ENCODE measurements at places on chromosomes 2 and 18.

DNA sequence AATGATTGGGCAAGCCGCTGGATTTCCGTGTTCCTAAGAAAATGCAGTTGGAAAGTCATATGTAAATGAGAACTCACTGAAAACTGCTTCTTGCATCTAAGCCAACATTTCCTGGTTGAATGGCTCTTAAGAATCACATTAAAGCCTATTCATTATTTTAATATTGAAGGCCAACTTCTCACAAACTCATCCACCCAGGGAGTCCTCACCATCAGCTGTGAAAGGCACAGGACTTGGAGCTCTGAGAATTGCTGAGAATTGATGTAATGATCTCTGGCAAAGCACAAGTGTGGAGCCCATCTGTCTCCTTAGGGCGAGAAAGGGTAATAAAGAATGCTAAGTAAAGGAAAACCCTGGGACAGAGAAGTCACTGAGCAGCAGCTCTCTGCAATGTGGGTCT is 55.9 kb upstream of the APCDD1 start:
- no peak for DNase-seq

DNA sequence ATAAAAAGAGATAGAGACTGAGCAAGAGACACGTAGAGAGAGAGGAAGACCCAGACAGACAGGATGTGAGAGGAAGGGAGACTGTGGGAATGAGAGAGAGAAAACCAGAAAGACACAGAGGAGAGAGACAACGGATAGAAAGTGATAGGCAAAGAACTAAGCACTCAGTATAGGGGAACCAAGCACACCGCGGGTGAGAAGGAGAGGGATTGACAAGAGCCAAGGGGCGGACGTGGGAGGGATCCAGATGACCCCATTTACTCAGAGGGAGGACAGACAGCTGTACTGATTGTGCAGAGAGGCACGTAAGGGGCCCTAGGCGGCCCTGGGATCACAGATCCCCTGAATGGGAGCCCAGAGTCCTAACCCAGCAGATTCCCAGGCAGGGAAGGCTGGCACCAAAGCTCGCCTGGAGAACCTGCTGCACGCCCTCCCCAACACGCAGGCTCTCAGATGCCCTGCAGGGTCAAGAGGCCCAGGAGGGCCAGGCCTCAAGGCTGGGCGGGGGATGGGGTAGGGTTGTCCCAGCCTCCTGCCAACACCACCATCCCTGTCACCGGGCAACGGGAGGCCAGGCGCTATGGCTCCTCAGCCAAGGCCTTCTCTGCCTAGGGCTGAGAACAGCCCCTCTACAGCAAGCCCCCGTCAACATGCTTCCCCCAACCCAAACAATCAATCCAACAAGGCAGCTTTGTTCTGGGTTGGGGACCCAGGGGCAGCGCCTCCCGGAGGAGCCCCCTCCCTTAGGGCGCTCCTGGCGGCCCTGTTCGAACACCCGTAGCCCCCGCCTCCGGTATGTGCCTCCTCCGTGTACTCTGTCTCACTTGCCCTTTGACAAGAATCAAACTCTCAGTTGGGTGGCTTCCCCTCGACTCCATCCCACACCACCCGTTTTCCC is 579 bp downstream of the LOXL3 start:
- no peak for DNase-seq

DNA sequence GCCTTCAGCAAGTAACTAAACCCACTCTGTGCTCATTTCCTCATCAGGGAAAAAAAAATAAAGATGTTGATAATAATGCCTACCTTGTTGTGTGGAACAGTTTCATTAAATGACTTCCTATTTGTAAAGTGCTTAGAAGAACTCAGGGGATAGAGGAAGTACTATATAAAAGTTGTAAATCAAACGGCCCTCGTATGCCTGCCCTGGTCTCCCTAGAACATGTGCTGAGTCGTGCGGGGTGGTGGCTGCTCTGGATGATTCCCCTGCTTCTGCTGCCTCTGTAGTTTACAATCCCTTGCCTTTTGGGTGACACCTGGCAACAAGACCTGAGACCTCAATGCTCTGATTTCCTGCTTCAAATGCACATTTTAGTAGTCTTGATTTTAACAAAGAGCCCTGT is 170.0 kb downstream of the CERS6 start:
- no peak for DNase-seq

DNA sequence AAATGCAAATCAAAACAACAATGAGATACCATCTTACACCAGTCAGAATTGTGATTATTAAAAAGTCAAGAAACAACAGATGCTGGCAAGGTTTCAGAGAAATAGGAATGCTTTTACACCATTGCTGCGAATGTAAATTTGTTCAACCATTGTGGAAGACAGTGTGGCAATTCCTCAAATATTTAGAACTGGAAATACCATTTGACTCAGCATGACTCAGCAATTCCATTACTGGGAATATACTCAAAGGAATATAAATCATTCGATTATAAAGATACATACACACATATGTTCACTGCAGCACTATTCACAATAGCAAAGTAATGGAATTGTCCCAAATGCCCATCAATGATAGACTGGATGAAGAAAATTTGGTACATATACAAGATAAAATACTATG is 516.7 kb downstream of the ERBB4 start:
- DNase-seq = peak; percentile 89

DNA sequence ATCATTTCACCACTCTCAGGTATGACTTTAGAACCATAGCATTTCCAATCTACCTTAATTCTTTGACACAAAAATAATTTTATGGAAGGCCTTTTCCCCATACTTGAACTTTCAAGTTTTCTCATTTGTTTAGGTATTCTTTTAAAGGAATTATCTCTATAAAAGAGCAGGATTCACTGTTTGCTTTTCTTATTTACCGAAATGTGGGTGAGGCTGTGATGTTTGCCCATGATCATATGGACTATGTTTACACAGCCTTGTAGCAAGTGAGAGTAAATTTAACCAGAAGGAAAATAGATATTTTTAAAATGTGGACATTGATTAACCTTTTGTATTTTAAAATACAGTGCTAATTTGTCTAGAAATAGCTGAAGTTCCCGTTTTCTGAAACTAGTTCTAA is 26.3 kb downstream of the CAB39 start:
- DNase-seq = no peak

All from ELR (cell line).